Bronchial epithelial cell (primary cell): ENCODE measurements at places on chromosomes 7 and 10.

DNA sequence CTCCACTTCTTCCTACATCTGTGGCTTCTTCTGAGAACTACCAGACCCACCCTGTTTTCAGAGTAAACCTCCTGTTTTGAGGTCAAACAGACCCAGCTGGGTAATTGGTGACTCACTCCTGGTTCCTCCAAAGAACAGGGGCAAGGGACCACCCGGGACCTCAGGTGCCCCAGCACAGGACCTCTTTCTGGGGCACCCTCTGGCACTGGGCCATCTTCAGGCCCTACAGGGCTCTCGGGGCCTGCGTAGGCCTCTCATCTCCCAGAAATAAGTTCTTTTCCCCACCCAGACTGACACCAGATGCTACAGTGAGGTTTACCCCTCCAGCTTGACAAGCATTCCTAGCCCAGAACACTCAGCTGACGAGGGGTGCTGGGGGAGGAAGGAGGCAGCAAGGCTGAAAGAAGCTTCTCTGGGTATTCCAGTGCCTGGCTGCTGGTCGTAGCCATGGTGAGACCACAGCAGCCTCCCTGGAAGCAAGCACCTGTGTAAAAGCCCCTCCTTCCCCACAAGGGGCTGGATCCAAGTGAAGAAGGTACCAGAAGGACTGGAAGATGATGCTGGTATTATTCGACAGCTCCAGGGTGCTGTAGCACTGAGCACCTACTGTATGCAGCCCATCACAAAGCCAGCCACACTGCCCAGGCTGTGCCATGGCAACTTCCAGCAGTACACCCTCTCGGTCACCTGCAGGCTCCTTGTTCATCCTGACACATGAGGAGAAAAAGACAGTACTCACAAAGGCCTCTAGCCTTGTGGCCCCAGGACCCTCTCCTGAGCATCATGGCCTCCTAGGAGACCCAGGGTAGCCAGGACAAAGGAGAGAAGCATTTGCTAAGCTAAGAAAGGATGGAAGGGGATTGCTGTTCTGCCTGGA, 47.4 kb downstream of the ALOX5 start:
- DNase-seq: no peak

DNA sequence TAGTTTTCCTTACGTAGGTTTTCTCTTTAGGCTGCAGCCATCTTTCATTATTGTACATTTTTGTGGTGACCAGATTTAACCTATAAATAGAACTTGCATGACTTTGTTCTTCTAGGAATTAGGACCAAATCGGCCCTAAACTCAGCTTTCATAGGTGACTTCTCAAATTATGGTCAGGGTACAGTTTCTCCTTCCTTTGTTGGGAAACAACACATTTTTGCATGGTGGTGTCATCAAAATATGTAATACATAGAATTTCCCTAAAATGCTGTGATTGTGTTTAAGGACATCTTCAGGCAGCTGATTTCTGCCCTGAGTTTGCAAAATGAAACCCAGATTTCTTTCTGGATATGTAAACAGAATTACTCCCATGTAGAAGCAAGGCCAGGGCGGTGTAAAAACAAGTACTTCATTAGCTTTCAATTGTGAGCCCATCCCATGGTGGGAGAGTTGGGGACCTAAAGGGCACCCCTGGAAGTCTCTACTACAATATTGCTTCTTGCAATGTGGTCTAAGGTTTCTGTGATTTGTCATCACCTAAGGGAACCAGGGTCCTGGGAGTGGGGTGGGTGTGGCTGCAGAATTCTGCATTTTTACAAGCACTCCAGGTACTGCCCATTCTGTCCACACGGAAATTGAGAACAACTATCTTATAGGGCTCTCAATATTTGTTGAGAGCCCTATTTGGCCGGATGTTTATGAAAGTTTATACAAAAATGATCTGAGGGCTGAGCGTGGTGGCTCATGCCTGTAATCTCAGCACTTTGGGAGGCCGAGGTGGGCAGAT, 121.0 kb upstream of the FAM171A1 start:
- no peak for DNase-seq

- no peak for DNase-seq
Measured at GRCh38 chr7:158357898-158358821, 229.5 kb downstream of the PTPRN2 start.

DNA sequence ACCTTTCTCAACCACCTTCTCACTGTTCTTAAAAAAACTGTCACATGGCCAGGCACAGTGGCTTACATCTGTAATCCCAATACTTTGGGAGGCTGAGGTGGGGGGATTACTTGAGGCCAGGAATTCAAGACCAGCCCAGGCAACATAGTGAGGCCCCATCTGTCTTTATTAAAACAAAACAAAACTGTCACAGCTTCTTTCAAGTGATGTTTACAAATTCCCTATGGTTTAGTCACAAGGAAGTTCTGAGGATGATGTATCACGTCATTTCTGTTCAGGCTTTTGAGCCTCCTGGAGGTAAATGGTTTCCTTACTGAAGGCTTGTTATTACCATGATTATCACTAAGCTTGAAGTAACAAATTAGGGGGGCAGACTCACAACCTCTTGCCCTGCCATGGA, 186.2 kb downstream of the CFTR start:
- peak; percentile 86 for DNase-seq

GRCh38 chr7:111384065-111384891, 178.0 kb downstream of the IMMP2L start:
- peak; percentile 82 for DNase-seq

DNA sequence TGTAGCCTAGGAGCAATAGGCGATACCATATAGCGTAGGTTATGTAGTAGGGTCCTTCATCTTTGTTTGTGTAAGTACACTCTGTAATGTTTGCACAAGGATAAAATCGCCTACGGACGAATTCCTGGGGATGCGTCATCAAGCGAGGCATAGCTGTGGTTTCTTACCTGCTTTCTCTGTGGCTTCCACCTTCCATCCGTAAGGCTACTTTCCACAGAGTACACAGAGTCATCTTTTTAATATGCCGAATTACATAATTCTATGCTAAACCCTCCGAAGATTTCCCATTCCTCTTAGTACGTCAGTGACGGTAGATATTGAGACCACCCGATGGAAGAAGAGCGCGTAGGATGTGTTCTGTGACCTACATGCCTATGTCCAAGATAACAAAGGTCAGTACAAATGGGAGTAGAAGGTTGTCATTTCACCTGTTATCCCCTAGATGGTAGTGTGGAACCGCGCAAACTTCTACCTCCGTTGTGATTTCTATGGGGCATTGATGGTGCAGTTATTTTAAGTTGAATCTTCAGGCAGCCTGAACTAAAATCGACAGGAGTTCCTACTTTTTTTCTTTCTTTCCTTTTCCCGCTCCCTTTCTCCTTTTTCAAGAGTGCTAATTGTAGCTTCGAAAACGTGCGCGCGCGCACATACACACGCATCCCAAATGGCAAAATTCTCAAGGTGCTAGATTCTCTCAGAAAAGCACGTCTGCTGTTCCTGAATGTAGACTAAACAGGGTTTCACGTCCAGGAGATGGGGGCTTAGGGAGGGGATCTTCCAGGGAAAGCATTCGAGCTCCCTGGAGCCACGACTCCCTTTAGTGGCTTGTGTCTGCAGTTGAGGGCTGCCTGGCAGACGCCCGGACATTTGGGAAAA, 111.7 kb upstream of the MBL2 start:
- peak; percentile 99 for DNase-seq

GRCh38 chr7:114740941-114741340, 181.0 kb upstream of the MDFIC start:
- no peak for DNase-seq

- DNase-seq: no peak
Measured at GRCh38 chr7:11175887-11176286, 202.2 kb downstream of the PHF14 start.

DNA sequence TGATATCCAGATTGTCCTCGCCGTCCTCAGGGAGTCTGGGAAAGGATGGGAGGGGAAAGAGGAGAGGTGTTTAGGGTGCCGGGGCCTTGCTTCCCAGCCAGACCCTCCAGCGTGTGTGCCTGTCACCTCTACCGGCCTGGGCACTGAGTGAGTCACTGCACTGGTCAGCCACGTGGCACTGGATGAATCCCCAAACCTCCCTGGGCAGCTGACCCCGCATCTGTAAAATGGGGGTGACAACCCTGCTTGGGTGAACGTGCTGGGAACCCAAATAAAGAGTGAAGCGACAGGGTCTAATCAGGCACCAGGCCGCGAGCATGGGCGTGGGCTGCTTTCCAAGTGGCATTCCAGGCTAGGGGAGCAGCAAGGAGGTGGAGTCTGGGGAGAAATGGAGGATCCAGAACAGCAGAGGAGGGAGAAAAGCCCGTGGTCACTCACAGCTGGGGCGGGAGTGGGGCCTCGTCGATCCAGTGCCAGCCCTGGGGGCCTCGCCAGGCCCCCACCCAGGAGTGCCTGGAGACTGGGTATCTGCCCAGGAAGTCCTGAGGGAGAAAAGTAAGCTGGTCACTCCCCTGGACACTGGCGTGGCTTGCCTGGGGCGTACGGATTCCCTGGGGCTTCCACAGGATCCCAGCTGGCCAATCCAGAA, 29.7 kb downstream of the KLRG2 start:
- no peak for DNase-seq

- DNase-seq: peak; percentile 12
Measured at GRCh38 chr10:72462261-72462660, 107.5 kb upstream of the DNAJB12 start.

- DNase-seq: peak; percentile 4
Measured at GRCh38 chr10:113853578-113854012, 287 bp downstream of the DCLRE1A start.

- peak; percentile 81 for DNase-seq
Measured at GRCh38 chr7:158414486-158414961, 173.1 kb downstream of the PTPRN2 start.

GRCh38 chr10:123250640-123251039, 96.4 kb downstream of the BUB3 start:
- DNase-seq: no peak

- DNase-seq: peak; percentile 33
Measured at GRCh38 chr7:29102558-29103151, 43.7 kb downstream of the CPVL start.

DNA sequence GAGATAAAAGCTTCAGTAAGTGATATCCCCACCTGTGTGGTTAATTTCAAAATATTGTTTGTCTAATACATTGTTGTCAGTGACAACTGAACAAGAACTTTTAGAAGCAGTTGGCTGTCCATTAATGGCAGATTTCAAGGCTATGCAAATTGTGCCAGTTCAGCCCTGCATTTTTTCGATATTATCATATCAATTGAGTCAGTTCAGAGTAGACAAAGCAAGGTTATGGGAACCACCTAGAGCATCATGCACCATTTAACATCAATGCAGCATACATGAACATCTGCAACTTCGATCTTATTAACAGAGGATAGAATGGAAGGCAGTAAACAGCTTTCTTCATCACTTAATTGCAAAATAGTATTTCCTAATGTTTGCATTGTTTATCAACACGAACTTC, 180.7 kb upstream of the KAT6B start:
- DNase-seq: no peak

GRCh38 chr7:73703757-73704639, 15.5 kb downstream of the STX1A start:
- peak; percentile 13 for DNase-seq

GRCh38 chr10:14530465-14530864, 199.7 kb upstream of the FRMD4A start:
- DNase-seq: no peak

GRCh38 chr10:20535897-20536881, 360.9 kb downstream of the NEBL start:
- no peak for DNase-seq

DNA sequence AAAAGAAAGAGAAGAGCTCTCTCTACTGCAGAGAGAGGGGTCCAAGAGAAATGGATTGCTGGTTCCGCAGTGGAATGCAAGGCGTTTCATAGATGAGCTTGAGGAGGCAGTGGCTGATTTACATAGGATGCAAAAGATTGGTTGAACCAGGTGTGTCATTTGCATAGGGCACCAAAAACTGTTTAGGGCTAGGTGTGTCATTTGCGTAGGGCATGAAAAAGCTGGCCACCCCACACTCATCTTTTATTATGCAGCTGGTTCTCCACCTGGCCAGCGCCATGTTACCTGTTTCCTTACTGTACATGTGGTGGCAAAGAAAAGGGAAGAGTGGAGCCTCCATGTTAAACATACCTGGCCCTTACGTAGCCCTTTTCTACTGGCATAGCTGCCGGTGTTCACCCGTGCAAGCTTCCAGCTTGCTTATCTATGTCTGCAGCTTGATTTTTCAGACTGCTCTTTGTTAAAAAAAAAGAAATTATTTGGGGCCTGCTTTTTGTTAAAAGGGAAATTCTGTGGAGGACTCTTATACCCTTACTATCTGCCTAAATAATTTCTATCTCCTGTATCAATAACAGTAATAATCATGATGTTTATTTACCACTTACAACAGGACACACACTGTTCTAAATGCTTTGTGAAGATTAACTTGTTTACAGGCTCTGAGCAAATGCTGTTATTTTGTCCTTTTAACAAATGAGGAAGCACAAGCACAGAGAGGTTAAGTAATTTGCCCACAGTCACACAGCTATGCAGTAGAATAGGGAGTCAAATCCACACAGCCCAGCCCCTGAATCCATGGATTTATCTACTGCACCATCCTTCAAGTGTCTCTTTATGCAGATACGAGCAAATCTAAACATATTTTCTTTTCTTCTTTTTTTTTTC, 33.3 kb downstream of the CASP7 start:
- DNase-seq: no peak

GRCh38 chr10:71838264-71839211, 12.5 kb downstream of the PSAP start:
- DNase-seq: peak; percentile 84

- DNase-seq: no peak
Measured at GRCh38 chr10:7551950-7552716, 114.6 kb downstream of the ITIH5 start.

- DNase-seq: peak; percentile 84
Measured at GRCh38 chr10:112875476-112876267, 74.4 kb upstream of the TCF7L2 start.

- DNase-seq: no peak
Measured at GRCh38 chr10:71666639-71667386, 52.8 kb downstream of the C10orf105 start.

- no peak for DNase-seq
Measured at GRCh38 chr7:112945046-112945445, 141.6 kb downstream of the GPR85 start.

DNA sequence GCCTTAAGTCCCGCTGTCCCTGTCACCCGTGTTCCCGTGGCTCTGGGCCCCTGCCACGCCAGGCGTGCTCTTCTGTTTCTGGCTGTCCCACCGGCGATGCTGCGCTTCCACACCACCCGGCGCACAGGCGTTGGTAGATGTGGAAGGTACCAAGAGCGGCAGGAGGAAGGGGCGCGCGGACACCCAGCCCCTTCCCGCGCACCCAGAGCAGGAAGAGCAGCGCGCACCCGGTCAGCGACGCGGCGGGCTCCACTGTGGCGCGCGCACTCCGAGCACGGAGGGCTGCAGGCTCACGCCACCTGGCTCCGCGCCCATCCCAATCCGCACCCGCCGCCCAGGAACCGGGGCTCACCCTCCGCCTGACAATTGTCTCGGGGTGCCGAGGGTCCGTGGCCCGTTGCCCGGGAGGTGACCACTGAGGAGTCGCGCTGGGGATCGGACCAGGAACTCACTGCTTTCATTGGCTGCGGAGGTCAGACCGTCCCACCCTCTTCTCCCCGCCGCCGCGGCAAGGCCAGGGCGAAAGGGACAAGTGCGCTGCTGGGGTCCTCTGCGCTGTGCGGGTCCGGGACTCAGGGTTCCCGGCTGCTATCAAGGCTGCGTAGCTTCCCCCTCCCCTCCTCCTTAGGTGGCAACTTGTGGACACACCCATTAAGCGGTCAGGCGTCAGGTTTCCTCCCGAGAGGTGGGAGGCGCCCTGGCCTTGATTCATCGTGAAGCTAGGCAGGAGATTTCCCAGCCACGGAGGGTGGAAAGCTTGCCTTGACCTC, 121.6 kb upstream of the ZNF92 start:
- peak; percentile 74 for DNase-seq
